ENCODE measurements at places on chromosomes 1 and 21. TPM values are rescaled to one million over a fixed set of nuclear protein-coding genes. Genes with fewer than 3 reads are reported as not detected.

CHRM3 gene
- not detected for total RNA-seq

AQP10 gene
- total RNA-seq: not detected

ADAMTS5 gene
- total RNA-seq: not detected

NPHP4 gene
- 5.5 TPM for total RNA-seq

OR2T2 gene
- total RNA-seq: not detected

INAVA gene
- 43.1 TPM for total RNA-seq

PTPN7 gene
- total RNA-seq: not detected

PLCH2 gene
- total RNA-seq: 0.44 TPM

TPM3 gene
- total RNA-seq: 478 TPM

CFAP74 gene
- total RNA-seq: not detected

LRRN2 gene
- total RNA-seq: 16.9 TPM

DNASE2B gene
- not detected for total RNA-seq

HHIPL2 gene
- 12.3 TPM for total RNA-seq

IL12RB2 gene
- total RNA-seq: 0.04 TPM

PDC gene
- not detected for total RNA-seq

SELENBP1 gene
- 6.9 TPM for total RNA-seq

GUCA2A gene
- not detected for total RNA-seq

C1orf116 gene
- 5.8 TPM for total RNA-seq

TSSK3 gene
- not detected for total RNA-seq

TMCC2 gene
- total RNA-seq: 1.7 TPM

LMO4 gene
- 13.3 TPM for total RNA-seq

TSPAN2 gene
- total RNA-seq: 1.4 TPM

FCRL1 gene
- not detected for total RNA-seq

RGS8 gene
- total RNA-seq: not detected

SDC3 gene
- 14.0 TPM for total RNA-seq

SLC45A1 gene
- total RNA-seq: 8.6 TPM

GBP4 gene
- total RNA-seq: 0.03 TPM

PEX14 gene
- total RNA-seq: 16.4 TPM

PRR9 gene
- total RNA-seq: not detected

LCE1C gene
- not detected for total RNA-seq

AZIN2 gene
- 0.35 TPM for total RNA-seq

CAMK1G gene
- 0.58 TPM for total RNA-seq

TACSTD2 gene
- not detected for total RNA-seq

MX2 gene
- total RNA-seq: not detected

MYOM3 gene
- total RNA-seq: 5.6 TPM

RAB29 gene
- 10.6 TPM for total RNA-seq

S100A7A gene
- not detected for total RNA-seq

FAM131C gene
- total RNA-seq: 20.2 TPM

KDF1 gene
- total RNA-seq: not detected

CSMD2 gene
- not detected for total RNA-seq

MAP7D1 gene
- total RNA-seq: 160 TPM

C2CD2 gene
- total RNA-seq: 8.2 TPM

PPFIA4 gene
- 0.38 TPM for total RNA-seq

COL16A1 gene
- total RNA-seq: 4.5 TPM

LRRC42 gene
- 25.3 TPM for total RNA-seq

VANGL1 gene
- 22.8 TPM for total RNA-seq

RUSC1 gene
- 61.5 TPM for total RNA-seq

RGS1 gene
- total RNA-seq: not detected

CYP4X1 gene
- not detected for total RNA-seq

FCRLB gene
- total RNA-seq: 2.0 TPM

NENF gene
- total RNA-seq: 133 TPM

UTP11 gene
- 38.2 TPM for total RNA-seq

CAMSAP2 gene
- total RNA-seq: 15.3 TPM
